ENCODE measurements at places on chromosomes 13 and 19.

DNA sequence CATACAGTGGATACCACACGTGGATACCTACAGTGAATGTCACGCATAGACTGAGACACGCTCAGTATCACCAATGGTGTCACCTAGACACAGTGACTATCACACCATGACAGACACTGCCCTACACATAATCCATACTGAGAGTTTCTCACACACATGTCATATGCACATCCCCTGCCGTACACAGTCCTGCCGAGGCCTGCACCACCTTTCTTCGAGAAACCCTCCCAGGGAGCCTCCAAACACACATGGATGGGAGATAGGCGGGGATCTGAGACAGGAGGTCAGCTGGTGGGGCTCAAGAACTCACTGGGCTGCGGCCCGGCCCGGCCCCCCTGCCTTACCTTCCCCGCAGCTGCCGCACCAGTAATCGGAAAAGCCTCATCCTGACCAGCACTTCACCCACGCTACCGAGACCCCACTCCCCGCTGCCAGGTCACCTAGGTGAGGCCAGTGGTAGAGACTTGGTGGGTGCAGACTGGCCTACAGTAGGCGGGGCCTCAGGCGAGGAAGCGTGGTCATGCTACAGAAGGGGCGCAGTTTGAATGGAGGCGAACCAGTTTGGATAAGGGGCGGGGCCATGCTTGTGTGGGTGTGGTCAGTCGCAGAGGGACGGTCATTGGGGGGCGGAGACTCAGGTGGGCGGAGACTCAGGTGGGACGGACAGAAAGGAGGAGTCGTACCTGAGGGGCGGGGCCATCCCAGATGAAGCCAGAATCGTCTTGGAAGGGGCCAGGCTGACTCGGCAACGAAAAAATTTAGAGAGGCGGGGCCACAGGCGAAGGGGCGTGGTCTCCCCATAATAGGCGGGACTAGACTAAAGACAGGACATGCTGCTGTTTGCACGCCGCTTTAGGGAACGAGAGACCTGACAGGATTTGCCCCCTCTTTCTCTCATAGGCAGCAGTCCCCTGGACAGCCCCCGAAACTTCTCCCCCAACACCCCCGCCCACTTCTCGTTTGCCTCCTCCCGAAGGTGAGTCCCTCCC is 2.1 kb downstream of the MAST1 start:
- DNase-seq, result peak; percentile 52

DNA sequence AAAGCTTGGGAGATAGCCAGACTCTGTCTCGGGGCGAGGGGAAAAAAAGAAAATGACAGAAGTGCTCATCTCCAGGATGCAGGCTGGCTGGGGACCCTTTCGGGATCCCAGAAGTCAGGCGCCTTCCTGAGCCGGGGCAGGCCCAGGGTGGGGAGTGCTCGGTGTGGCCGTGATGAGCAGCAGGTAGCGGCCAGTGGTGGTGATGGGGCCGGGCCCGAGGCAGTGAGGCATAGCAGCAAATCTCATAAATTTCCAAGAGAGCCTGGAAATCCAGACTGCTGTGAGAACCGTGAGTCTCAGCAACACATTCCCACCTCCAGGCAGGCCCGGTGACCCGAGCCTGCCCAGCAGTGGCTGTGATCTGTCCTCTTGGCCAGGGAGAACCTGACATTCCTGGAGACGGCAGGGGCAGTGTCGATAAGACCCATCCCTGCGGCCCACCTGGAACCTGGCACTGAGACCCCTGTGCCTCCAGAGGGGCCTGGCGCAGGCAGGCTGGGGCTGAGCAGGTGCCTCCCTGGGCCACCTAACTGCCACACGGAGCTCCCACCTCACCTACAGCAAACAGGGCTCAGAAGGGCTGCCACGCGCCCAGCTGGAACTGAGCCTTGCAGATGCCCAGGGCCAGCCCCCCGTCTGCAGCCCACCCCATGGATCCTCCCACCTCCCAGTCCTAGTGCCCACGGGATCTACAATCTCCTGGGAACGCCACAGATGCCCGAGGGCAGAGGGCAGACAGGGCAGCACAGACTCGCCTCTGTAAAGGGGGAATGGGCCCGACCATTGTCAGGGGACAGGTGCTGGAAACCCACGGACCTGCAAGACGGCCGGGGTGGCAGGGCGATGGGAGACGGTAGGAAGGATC is 23.4 kb downstream of the IZUMO4 start:
- DNase-seq, result no peak

DNA sequence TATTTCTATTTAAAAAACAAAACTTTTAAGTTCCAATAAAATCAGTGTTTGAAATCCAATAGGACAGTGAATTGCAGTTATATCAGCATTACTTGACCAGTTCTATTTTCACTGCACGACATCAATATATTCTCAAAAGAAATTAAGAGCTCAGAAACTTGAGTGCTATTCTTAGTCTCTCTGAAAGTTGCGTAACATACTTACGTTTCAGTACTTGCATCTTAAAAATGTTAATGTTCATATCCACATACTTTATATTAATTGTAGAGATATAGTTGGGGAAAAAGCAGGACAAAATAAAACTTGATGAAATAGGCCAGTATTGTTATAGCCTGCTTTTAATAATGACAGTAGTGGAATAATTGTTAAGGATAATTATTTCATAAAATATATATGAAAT is 720.5 kb upstream of the PCDH9 start:
- no peak for DNase-seq

DNA sequence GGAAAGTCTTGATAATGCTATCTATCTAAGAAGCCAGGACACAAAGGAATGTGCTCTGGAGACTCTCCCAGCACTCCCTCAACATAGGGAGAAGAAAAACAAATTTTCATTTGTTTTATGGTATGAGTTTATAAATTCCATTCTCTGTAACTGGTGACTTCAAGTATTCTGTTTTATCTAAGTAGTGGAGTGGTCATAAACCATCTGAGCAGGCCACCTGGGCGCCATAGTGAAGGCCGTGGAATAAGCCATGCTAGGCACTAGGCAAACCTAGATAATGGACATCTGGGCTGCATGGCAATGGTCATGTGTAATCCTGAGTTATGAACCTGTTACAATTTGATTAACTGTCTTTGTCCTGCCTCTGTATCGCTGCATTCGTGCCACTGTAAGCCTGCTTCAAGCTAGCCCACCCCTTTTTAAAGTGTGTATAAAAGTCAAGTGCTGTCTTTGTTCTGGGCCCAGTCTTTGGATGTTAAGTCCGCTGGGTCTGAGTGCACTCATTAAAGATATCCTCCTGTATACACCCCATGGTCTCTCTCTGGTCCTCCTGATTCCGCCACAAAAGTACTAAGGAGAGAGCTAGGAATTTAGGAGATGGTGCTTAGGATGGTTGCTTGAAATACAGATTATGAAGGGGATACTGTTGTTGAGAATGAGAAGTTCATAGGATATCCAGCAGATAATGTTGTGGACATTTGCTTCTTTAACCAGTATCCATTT is 13.2 kb downstream of the GTF2F2 start:
- DNase-seq, result no peak

DNA sequence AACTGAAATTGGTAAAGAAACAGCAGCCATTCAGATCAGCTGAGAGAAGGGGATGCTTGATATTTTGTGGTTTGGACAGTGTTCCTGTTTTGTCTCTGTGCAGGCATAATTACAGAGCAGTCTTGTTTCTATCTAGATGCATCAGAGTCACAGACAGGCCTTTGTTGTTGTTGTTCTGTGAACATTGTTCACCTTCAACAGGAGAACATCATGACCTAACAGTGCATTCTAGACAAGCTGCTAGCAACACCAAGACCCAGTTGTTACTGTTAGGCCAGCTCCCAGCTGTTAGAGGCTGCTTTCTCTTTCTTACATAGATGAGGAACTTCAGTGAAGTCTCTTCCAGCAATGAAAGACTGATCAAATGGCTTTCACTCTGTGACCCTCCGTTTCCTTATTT is 8.5 kb upstream of the LSR start:
- peak; percentile 42 for DNase-seq

DNA sequence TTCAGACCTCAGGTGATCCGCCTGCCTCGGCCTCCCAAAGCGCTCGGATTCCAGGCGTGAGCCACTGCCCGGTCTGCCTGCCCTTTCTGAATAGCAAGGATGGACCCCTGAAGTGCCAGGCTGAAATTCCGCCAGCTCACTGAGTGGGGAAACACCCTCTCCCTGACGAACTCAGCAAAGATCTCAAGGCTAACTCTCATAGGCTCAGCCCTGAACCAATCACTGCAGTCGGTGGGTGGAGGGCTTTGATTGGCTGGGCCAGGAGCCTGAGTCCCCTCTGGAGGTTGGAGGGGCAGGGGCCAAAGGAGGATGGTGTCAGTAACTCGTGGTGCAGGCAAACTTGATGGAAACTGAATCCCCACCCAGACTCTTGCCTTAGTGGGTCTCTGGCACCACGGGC is 11.2 kb upstream of the COMP start:
- DNase-seq, result no peak

GRCh38 chr19:4345342-4346019 is 2.1 kb downstream of the MPND start:
- no peak for DNase-seq

- DNase-seq, result no peak
These were observed 12.4 kb downstream of the NOSIP start for GRCh38 chr19:49567861-49568441.

DNA sequence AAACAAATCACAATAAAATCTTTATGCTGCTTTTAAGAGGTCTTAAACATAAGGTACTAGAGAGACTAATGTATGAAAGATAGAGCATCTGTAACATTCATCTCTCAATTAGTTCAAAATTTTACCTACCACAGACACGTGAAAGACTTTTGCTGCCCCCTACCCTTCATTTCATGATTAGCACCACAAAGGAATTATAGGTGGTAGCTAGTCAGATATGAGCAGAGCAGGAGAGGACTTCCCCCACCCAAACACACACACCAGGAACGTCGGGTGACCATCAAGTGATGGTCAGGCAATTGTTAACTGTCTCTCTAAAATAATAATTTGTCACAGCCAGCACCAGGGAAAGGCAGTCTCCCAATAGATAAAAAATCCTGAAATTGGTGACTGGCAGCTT is 1531.7 kb upstream of the SPRY2 start:
- DNase-seq, result no peak

DNA sequence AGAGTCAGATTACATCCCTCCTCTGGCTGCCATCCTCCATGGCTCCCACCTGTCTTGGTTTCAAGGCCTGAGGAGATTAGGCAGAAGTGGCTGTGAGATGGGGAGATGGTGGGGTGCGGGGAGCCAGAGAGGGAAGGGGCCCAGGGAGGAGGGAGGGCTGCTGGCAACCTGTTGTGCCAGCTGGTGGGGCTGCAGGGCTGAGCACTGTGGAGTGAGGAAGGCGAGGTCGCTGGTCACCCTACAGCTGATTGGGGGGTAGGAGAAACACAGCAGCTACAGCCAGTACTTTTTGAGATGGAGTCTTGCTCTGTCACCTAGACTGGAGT is 48.3 kb downstream of the CD320 start:
- DNase-seq, result no peak

DNA sequence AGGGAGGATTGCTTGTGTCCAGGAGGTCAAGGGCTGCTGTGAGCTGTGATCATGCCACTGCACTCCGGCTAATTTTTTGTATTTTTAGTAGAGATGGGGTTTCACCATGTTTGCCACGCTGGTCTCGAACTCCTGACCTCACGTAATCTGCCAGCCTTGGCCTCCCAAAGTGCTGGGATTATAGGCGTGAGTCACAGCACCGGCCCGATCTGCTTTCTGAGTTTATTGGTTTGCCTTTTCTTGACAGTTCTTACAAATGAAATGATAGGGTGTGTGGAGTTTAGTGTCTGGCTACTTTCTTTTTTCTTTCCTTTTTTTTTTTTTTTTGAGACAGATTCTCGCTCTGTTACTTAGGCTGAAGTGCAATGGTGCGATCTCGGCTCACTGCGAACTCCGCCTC is 848 bp downstream of the C19orf44 start:
- DNase-seq, result no peak

DNA sequence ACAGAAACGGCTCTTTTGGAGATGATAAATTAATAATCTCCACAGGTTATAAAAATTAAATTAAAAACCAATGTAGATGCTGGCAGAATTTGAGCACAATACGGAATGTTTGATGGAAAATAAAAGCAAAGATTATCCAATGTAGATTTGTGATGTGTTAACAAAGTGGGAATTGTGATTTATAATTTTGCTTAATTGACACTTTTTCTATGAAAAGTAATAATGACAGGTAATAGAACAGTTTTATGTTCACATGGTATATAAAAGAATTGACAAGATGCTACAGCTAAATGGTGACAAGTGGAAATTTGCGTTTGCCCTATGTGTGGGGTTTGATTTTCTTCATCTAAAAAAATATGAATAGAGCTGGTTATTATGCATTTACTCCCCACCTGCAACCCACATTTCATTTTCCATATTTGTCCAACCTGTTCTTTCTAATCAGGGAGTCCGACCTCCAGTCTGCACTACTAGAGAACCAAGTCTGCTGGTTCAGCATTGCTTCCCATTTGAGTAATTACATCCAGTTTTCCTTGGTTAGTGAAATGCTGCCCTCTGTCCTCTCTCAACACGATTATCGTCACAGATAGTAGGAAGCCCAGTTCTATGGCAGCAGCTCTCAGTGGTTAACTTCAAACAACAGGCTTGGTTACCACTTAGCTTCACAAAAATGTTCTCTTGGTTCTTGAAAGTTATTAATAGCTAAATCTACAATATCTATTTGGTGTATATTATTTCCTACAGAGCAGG is 61.4 kb upstream of the SLITRK1 start:
- no peak for DNase-seq

- no peak for DNase-seq
These were observed 585 bp downstream of the MAP1S start for GRCh38 chr19:17719730-17720400.

GRCh38 chr19:56699552-56699951 is 28.0 kb upstream of the ZNF835 start:
- DNase-seq, result no peak

DNA sequence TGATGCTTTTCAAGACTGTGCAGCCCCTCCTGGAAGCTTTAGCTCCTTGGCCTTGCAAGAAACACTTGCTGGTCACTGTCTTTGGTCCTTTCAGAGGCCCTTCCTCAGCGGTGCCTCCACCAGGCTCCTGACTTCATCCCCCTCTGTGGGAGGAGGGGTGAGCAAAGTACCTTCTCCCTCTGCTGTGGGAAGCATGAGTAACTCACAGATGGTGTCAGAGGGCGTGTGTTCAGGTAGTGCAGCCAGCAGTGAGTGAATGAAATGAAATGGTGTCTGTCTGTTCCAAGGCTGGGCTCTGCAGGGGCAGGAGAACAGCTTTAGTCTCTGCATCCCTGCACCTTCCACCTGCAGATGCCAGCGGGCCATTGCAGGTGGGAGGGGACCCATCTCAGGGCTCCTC is 102.9 kb downstream of the SHISA2 start:
- no peak for DNase-seq

- DNase-seq, result peak; percentile 54
These were observed 749 bp downstream of the GATAD2A start for GRCh38 chr19:19405971-19406877.

- no peak for DNase-seq
These were observed 30.6 kb downstream of the CUL4A start for GRCh38 chr13:113239986-113240385.

DNA sequence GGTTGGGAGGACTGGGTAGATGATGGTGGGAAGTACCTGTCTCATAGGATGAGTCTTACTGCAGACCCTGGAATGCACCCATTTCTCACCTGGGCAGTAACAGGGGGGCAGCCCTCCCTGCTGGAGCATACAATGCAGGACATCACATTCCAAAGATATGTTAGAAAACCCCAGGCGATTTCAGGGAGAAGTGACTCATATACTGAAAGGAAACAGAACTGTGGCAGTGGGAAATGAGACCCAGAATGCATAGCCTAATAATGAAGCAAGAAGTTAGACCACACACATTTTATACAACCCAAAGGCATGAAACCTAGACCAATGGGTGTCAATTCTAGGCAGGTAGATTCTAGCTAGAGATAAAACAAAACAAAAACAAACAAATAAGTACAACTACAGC is 402.7 kb downstream of the IRS2 start:
- DNase-seq, result no peak

- DNase-seq, result no peak
These were observed 44.8 kb downstream of the PHF11 start for GRCh38 chr13:49540552-49540951.
